ENCODE measurements at places on chromosomes 4 and X.

GRCh38 chr4:128287141-128287870, at the start of gene PGRMC2:
Gene PGRMC2 (minus strand): TSS chr4:128287813. CDS start chr4:128287790, 23 bp downstream.
- DNase-seq = no peak

DNA sequence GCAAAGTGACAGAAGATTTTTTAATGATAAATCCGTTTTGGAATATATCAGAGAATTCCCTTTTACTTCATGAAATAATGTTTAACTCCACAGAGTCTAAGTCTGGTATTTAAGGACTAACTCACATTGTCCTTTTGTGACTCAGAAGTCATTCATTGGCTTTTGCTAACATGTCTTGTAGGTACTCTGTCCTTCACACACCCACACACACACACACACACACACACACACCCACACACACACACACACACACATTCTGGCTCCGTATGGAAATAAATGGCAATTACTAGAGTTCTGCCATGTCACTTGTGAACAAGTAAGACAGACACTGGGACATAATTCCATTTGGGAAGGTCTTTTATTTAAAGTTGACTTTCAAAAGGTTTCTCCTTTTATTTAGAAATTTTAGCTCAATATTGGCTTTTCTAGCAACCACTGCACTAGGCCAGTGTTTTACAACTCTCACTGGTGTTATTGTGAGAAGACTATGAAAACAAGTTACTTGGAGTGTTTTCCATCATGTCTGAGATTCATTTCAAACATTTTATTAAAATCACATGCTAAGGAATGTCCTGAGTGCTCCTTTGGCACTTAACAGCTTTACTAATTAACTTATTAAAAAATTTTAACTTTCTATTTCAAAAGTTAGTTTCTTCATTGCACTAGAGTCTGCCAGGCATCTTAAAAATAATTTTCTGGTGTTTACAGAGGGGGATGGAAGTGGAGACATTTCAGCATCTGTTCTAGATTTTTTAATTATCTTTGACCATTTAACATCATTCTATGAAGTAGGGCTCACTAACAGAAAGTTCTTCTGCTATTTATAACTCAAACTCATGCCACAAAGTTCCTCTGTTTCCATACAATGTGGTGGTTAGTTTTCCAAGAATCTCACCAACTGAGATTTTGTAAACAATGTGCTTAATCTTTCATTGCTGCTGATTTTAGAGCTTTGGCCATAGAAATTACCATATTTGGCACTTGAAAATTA, 240.3 kb upstream of the GPC4 start:
- no peak for DNase-seq

- DNase-seq = peak; percentile 92
These were observed at the start of gene IL13RA1 for GRCh38 chrX:118726887-118727685. Gene IL13RA1 (plus strand): TSS chrX:118727606. CDS start chrX:118727639, 33 bp downstream.

GRCh38 chr4:24599275-24599674, 14.9 kb upstream of the DHX15 start:
- DNase-seq = no peak

DNA sequence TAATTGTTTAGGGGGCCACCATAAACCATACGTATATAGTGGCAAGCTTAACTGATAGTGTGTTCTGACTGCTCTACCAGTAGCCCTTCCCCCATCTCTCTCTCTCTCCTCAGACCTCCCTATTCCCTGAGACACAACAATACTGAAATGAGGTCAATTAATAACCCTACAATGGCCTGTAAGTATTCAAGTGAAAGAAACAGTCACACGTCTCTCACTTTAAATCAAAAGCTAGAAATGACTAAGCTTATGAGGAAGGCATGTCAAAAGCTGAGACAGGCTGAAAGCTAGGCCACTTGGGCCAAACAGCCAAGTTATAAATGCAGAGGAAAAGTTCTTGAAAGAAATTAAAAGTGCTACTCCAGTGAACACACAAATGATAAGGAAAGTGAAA, 78.0 kb downstream of the PRDM5 start:
- no peak for DNase-seq

DNA sequence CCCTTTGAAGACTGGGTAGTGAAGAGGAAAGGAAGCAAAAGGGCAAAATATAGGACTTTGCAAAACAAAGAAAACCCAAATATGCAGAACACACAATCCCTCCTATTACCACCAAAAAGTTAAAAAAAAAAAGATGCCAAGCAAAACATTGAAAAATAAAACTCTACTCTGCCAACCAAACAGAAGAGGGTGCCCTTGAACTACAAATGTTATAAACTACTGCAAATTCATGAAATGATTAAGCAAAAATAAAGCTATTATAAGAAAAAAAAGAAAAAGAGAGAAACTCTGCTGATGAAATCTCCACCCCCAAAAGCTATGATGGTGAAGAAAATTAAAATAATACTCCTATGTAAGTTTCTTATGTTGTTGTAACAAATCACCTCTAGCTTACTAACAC, 168.5 kb upstream of the STK26 start:
- peak; percentile 1 for DNase-seq

DNA sequence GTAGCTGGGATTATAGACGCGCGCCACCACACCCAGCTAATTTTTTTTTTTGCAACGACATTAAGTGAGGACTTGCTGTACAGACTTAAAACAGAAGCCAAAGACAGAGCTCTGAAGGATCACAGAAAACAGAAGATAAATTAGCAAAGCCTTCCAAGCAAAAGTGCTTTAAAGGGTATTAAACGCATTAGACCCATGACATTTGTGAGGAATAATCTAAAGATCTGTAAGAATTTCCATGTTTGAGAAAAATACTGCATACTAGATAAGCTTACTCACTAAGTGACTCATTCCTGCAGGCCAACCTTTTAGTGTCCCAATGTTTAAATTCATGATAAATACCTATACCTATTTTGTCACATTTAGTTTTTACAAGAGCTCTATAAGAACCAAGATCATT, 27.4 kb downstream of the SMARCA1 start:
- DNase-seq = peak; percentile 15

DNA sequence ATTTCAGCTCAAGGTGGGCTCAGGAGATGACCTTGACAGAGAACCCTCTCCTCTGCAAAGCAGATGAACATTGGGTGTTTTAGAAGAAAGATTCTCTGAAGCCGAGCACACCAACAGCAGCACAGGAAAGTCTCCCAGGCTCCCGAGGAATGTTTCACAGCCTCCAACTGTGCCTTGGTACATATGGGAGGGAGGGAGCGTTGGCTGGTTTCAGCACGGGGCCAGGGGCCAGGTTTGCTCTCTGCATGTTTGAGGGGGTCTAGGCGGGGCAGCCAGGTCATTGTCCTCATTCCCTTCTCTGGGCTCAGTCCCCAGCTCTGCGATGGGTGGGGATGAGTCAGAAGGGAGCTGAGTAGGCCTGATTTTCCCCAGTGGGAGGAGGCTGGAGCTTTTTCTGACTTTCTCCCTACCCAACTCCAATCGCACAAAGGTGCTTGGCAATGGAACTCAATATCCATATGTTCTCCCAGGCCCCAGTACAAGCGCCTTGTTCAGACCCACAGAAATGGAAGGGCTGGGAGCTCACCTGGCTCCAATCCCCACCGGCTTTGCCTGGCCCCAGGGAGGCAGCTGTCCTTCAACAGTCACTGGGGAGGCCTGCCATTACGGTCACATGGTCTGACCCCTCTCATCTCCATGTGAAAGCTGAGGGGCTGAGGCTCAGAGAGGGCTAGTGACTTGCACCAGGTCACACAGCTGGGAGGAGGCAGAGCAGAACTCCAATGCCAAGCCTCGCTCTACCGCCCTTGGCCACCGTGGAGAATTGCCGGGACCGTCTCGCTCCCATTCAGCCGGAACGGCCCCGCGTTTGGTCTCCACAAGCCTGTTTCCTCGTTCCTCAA, 108.4 kb upstream of the AFAP1 start:
- DNase-seq = no peak

GRCh38 chr4:76292730-76293129, 13.8 kb upstream of the STBD1 start:
- no peak for DNase-seq

- no peak for DNase-seq
These were observed 273.9 kb downstream of the TLL1 start for GRCh38 chr4:166146806-166147540.

- DNase-seq = peak; percentile 57
These were observed 35.3 kb downstream of the SMS start for GRCh38 chrX:21975812-21976211.

DNA sequence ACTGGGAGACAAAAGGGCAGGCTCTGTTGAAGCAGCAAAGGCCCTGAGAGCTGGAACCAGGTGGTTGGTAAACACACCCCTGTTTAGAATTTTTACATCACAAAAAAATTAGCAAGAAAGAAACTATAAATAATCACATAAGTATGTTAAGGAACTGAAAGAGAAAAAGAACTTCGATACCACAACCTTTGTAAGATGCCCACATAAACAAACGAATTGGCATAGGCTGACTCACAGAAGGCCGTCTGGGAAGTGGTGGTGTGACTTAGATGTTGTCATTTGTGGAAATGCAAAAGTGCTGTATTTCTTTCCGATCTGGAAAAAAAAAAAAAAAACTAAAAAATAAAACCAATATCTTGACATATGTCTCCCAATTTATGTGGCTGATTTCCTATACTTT, 235.1 kb downstream of the USP46 start:
- no peak for DNase-seq

- DNase-seq = no peak
These were observed 154.2 kb downstream of the AMELX start for GRCh38 chrX:11447418-11447817.

DNA sequence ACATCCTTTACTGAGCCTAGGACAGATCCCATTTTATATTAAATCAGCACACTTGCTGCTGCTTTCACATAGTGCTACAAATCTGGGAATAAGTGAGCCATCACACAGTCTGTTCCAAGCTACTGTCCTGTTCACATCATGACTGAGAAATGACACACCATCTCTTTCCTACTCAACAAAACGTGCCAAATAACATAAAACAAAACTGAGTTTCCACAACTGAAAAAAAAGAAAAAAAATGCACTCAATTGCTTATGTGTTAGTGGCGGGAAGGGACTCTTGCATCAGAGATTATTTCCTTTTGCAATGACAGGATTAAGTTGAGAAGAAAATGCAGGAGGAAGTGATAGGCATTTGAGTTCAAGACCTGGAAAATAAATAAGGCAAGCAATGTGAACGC, 109.0 kb downstream of the SHROOM4 start:
- no peak for DNase-seq

GRCh38 chr4:179415847-179416223, 1973.6 kb upstream of the AGA start:
- DNase-seq = no peak

DNA sequence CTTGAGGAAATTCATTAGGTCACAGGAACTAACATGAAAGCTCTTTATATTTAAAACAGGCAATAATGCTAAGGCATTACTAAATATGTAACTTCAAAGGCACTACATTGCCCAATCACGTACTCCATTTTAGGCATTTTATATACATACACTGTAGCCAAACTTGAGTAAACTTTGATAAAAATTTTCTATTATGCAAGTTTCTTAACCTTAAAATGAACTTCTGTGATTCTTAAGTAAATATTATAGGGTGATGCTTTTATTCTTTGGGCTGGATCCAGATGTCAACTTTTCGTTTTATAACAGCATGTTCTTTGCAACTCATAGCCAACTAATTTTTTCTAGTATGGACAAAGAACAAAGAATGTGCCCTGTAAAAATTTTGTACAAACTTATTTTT, 28.3 kb upstream of the MAP9 start:
- DNase-seq = peak; percentile 50

GRCh38 chr4:69731847-69732246, 28.6 kb downstream of the SULT1B1 start:
- peak; percentile 23 for DNase-seq

DNA sequence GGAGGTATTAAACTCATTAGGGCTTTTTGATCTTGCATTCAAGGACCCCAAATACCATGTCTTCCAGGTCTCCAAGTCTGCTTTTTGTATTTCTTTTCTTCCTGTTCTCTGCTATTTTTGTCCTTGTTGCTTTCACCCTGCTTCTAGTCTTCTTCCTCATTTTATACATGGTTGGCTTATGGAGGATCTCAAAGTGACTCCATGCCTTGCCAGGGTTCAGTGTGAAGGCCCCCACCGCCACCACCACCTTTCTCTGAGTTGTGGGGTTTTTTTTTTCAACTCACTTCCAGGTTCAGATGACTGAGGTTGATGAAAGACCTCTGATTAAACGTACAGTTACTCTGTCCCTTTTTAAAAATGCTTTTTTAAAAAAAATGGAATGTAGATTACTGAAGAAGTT, 96.3 kb downstream of the MAML3 start:
- no peak for DNase-seq

DNA sequence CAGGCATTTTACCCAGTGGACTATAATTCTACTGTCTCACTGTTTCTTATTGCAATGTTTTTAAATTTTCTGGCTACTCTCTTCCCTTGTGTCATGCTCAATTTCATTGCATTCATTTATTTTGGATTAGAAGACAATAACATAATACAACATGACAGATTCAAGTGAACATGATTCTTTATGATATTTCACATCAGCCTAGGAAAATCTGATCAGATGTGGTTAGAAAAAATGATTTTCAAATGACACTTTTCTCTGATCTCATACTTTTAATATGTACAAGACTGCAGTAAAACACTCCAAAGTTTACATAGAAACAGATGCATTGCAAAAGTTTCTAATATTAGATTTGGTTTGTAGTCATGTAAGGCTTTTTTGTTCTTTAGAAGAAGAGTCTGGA, 586.0 kb downstream of the ACTRT1 start:
- DNase-seq = no peak

DNA sequence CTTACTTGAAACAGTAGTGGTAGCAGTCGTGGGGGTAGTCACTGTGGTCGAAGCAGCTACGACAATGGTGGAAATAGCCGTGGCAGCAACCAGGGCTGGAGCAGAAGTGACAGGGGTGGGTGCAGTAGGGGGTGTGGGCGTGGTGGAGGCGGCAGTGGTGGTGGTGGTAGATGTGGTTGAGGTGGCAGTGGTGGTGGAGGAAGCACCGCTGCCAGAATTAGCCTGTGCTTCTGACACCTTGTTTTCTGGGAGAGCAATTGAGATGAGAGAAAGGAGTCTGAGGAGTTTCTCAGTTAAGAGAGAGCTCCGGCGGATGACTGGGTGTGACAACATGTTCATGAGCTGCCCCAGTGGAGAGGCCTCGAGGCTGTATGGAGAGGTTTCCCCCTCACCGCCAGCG, 113.5 kb upstream of the HSD17B10 start:
- no peak for DNase-seq

DNA sequence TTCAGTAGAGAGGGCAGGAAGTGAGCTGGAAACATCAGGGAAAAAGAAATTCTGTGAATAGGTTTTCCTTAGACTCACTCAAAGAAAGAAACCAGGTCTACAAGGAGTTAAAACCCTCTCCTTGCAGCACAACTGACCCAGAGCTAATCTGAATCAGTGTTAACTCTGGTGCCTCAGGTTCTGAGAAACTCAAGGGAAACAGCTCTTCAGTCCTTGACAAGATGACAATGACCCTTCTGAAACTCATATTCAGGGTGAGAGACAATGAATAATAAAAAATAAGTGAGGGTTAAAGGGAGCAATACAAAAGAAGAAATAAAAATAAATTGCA, 903.6 kb downstream of the STPG2 start:
- DNase-seq = no peak

GRCh38 chr4:127623797-127624083, 9.0 kb upstream of the INTU start:
- peak; percentile 73 for DNase-seq

- no peak for DNase-seq
These were observed 100.7 kb downstream of the PTTG2 start for GRCh38 chr4:38060829-38061431.

- DNase-seq = no peak
These were observed 44.2 kb downstream of the EVC start for GRCh38 chr4:5755161-5755560.
